ENCODE measurements at places on chromosomes 16 and 17. TPM values are rescaled to one million over a fixed set of nuclear protein-coding genes. Genes with fewer than 3 reads are reported as not detected.

Gene SLC52A1
- total RNA-seq: under 0.01 TPM

Gene SULT1A2
- total RNA-seq: not detected

Gene SSTR5
- total RNA-seq: not detected

Gene PIGS
- 165 TPM for total RNA-seq

Gene ZFHX3
- total RNA-seq: 11.3 TPM

Gene ZNF205
- 14.9 TPM for total RNA-seq

Gene SERPINF2
- not detected for total RNA-seq

Gene SOST
- total RNA-seq: not detected

Gene KRTAP3-1
- total RNA-seq: not detected

Gene STH
- total RNA-seq: not detected

Gene SLFN14
- not detected for total RNA-seq

Gene PIGL
- 17.5 TPM for total RNA-seq

Gene UBB
- total RNA-seq: 2,051 TPM

Gene KSR1
- 88.2 TPM for total RNA-seq

Gene CNGB1
- total RNA-seq: not detected

Gene HOXB7
- total RNA-seq: 3.3 TPM

Gene VASN
- total RNA-seq: 97.5 TPM

Gene TMEM235
- not detected for total RNA-seq

Gene DPEP1
- 0.30 TPM for total RNA-seq

Gene KRTAP4-9
- total RNA-seq: not detected

Gene CTF1
- total RNA-seq: 2.7 TPM

Gene CHRNE
- total RNA-seq: 0.30 TPM

Gene MEOX1
- total RNA-seq: not detected

Gene CD300E
- not detected for total RNA-seq

Gene ELMO3
- 0.42 TPM for total RNA-seq
